ENCODE measurements at places on chromosomes 12 and 14. TPM values are rescaled to one million over a fixed set of nuclear protein-coding genes. Genes with fewer than 3 reads are reported as not detected.

GRCh38 chr12:76634133-76634532 lies 74.6 kb upstream of the OSBPL8 start:
- no peaks in the 10 kb centered on the region for H3K4me1 ChIP-seq
- H3K27ac ChIP-seq: no peak overlapping the region
- no peak overlapping the region for H3K4me3 ChIP-seq
- H3K36me3 ChIP-seq: no peaks in the 10 kb centered on the region
- no peaks in the 10 kb centered on the region for H3K27me3 ChIP-seq

- H3K27ac ChIP-seq: no peak overlapping the region
- H3K4me1 ChIP-seq: no peaks in the 10 kb centered on the region
- H3K27me3 ChIP-seq: no peaks in the 10 kb centered on the region
- no peaks in the 10 kb centered on the region for H3K36me3 ChIP-seq
Measured at GRCh38 chr14:94237983-94238382, 55.1 kb downstream of the SERPINA10 start.

GRCh38 chr12:91628656-91629055 lies 446.0 kb upstream of the DCN start:
- no peaks in the 10 kb centered on the region for H3K36me3 ChIP-seq
- no peak for DNase-seq
- no peaks in the 10 kb centered on the region for H3K4me1 ChIP-seq
- no peak overlapping the region for H3K4me3 ChIP-seq
- H3K27me3 ChIP-seq: no peaks in the 10 kb centered on the region

GRCh38 chr12:63844391-63845341 lies at the start of gene SRGAP1:
SRGAP1 (plus strand) TSS chr12:63844700; CDS start chr12:63844817, 117 bp downstream.
- no peaks in the 10 kb centered on the region for H3K4me1 ChIP-seq
- H3K27me3 ChIP-seq: no peaks in the 10 kb centered on the region
- DNase-seq: peak; percentile 58

DNA sequence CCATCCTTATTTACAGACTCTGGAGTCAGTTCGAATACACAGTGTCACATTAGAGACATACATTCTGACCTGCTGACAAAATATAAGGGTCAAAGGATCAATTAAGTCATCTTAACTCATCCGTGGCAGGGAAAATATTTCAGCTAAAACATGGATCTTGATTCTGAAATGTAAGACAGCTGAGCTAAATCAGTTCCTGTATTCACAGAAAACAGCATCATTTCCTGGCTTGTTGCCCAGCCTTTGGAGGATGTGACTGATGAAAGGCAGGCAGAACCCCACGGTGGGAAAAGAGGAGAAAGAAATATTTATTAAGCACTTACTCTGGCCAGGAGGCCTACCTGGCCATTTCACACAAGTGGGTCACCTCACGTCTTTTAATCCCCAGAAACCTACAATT lies 101.9 kb downstream of the GAS2L3 start:
- no peaks in the 10 kb centered on the region for H3K4me1 ChIP-seq
- no peaks in the 10 kb centered on the region for H3K36me3 ChIP-seq
- no peak for DNase-seq
- H3K27me3 ChIP-seq: no peaks in the 10 kb centered on the region

DNA sequence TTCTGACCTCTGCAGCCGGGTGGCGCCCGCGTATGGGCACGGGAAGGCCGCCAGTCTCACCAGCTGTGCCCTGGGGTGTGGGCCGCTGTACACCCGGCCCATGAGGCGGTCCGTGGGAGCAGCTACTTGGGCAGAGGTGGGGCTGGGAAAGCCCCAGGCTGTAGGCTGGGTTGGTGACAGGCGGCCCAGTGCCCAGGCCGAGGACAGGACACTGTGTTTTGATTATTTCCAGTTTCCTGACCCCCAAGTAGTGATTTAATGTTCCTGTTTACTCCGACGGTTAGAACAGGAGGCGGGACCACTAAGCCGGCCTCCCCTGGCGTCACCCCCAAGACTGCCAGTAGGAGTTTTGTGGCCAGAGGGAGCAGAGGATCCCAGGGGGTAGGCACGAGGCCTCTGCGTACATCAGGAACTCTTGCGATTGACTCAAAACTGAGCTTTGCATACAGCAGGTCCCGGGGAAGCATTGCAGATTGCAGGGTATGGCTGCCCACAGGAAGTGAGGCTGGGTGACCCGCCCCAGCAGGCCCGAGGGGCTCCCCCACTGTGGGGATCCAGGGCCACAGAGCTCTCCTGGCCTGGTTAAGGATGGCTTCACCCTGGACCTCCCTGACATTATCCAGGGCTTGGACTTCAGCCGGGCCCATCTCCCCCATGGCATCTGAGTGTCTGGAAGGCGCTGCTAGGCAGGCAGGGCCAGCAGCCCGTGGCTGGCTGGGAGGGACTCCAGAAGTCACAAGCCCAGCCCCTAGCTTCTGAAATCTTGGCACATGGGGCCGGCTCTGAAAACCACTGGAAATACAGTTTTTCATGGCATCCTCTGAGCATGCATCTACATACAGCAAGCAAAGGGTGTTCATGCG lies 42.5 kb upstream of the DIO3 start:
- H3K27me3 ChIP-seq: no peaks in the 10 kb centered on the region
- no peak overlapping the region for H3K4me3 ChIP-seq
- DNase-seq: no peak
- H3K36me3 ChIP-seq: no peaks in the 10 kb centered on the region
- H3K27ac ChIP-seq: no peak overlapping the region

GRCh38 chr14:95444132-95445129 lies 72.0 kb downstream of the SYNE3 start:
- peaks cover 29% of the 10 kb centered on the region for H3K4me1 ChIP-seq
- H3K36me3 ChIP-seq: no peaks in the 10 kb centered on the region
- H3K4me3 ChIP-seq: no peak overlapping the region
- DNase-seq: peak; percentile 56
- H3K27me3 ChIP-seq: no peaks in the 10 kb centered on the region
- H3K27ac ChIP-seq: peak overlapping the region; percentile 91

DNA sequence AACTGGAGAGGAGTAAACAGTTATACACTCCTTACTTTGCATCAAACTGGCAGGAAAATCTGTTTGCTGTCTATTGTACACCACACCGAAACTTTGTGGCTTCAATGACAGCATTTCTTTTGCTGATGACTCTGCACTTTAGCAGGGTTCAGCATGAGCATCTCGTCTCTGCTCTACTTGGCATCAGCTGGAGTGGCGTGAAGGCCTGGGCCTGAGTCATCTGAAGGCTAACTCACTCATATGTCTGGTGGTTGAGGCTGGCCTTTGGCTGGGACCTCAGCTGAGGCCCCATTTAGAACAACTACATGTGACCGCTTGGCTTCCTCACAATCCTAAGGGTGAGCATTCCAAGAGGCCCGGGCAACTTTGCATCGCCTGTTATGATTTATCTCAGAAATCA lies 28.7 kb upstream of the REP15 start:
- no peak overlapping the region for H3K27ac ChIP-seq
- peaks cover 15% of the 10 kb centered on the region for H3K36me3 ChIP-seq
- no peak overlapping the region for H3K4me3 ChIP-seq
- DNase-seq: no peak
- H3K4me1 ChIP-seq: no peaks in the 10 kb centered on the region

DNA sequence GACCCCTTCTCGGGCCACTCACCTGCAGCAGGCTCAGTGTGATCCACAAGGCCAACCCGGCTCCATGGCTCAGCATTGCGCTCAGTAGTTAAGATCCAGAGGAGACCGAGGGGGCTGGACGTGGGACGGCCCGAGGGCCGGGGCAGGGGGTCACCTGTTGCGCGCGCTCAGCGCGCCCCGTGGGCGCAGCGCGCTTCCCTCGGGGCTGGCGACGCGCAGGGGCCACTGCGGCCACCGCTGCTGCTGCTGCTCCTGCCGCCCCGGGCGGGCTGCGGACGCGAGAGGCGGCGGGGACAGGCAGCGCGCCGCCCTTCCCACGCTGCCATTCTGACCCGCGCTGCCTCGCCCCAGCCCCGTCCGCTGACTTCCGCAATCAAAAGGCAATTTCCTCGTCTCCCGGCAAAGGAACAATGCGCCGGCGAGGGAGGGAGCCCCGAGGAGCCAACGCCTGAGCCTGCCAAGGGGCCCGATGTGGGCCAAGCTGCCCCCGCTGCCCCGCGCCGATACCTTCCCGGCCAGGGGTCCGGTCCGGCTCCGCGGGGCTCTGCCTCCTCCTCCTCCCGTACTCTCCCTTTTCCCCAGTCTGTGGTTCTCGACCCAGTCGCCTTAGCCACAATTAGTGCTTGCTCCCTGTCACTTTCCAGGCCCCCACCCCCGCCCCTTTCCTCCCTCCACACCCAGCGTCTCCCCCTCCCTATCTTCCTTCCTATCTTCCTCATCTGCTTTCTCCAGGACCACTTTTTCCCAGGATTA lies 27.3 kb downstream of the PTPRB start:
- peak overlapping the region; percentile 32 for H3K27ac ChIP-seq
- H3K4me3 ChIP-seq: peak overlapping the region; percentile 38
- no peaks in the 10 kb centered on the region for H3K4me1 ChIP-seq
- no peaks in the 10 kb centered on the region for H3K27me3 ChIP-seq
- DNase-seq: peak; percentile 60
- H3K36me3 ChIP-seq: no peaks in the 10 kb centered on the region

DNA sequence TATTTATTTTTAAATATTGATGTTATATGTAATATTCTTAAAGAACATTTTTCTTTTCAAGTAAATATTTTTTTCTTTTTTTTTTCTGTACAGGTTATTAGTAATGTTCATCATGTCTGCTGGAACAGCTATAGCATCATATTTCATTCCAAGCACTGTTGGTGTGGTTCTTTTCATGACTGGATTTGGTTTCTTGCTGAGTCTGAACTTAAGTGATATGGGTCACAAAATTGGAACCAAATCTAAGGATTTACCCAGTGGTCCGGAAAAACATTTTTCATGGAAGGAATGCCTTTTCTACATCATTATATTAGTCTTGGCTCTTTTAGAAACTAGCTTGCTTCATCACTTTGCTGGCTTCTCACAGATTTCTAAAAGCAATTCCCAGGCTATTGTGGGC lies 23.2 kb downstream of the PCNX4 start:
- H3K36me3 ChIP-seq: no peaks in the 10 kb centered on the region
- no peak for DNase-seq
- H3K27me3 ChIP-seq: no peaks in the 10 kb centered on the region

GRCh38 chr12:118984161-118984943 lies 3.0 kb downstream of the SRRM4 start:
- H3K4me1 ChIP-seq: no peaks in the 10 kb centered on the region
- H3K36me3 ChIP-seq: no peaks in the 10 kb centered on the region
- H3K4me3 ChIP-seq: no peak overlapping the region

DNA sequence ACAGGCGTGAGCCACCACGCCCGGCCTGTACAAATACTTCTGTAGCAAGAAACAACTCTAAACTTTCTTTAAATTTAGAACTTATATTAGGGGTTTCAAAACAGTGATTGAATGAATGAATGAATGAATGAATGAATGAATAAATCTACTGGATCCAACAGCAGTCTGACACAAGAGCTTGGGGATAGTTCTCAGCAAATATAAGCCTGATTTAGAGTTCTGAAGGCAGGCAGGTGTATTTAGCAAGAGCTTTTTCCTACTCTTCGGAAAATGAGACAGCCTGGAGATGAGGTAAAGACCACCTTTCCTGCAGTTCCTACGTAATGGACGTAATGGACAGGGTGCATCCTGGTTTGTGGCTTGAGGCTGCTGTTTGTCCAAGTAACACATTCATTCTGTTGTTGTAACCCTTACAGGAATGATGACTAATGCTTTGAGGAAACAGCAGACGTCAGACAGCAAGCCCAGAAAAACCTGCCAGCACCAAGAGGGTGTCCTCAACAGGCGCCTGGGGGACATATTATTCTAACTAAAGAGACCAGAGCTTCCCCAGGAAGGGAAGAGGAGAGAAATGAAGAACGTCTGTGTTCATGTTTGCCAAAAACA lies 277.4 kb upstream of the SOX5 start:
- no peaks in the 10 kb centered on the region for H3K27me3 ChIP-seq
- no peak overlapping the region for H3K27ac ChIP-seq
- DNase-seq: no peak
- no peaks in the 10 kb centered on the region for H3K4me1 ChIP-seq
- no peaks in the 10 kb centered on the region for H3K36me3 ChIP-seq

DNA sequence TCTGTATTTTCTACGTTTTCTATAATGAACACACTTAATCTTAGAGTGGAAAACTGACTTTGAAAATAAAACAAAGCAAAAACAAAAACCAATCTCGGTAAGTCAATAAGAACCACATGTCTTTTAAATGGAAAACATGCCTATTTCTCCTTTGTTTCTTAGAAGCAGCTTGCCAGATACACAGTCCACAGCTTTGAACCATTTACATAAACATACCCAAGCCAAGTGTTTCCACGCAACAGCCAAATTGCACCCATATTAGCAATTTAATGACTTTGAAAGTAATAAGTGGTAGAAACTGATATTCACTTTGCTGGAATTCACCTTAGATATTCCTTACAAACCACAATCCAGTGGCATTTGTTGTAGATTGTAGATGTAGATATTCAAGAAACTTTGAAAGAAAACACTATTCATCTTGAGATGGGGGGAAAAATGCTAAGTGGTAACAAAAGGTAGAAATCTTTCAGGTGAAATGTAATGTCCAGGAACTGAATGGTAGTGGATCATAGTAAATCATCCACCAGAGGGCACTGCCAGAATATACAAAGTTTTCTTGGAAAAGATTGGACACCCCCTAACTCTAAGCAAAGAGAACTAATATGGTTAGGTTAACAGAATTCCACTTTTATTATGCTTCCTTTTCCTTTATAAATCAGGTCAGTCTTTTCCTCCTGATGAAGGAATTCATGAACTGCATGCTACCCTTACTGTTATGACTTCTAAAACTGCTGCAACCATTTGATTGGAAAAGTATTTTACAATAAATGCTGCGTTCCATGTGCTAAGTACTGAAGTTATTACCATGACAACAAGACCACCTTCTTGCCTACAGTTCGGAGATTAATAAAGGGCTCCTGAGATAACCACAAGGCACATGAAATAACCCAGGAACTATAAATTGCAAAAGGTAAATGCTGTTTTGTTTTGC lies 69.8 kb downstream of the RERG start:
- no peaks in the 10 kb centered on the region for H3K4me1 ChIP-seq
- DNase-seq: no peak
- no peaks in the 10 kb centered on the region for H3K36me3 ChIP-seq

- no peak for DNase-seq
- H3K27me3 ChIP-seq: no peaks in the 10 kb centered on the region
- H3K4me3 ChIP-seq: no peak overlapping the region
- H3K4me1 ChIP-seq: no peaks in the 10 kb centered on the region
- H3K27ac ChIP-seq: no peak overlapping the region
- H3K36me3 ChIP-seq: no peaks in the 10 kb centered on the region
Measured at GRCh38 chr12:94845110-94845509, 158.4 kb downstream of the NDUFA12 start.

- no peak overlapping the region for H3K27ac ChIP-seq
- no peaks in the 10 kb centered on the region for H3K36me3 ChIP-seq
- no peak for DNase-seq
- no peak overlapping the region for H3K4me3 ChIP-seq
- H3K27me3 ChIP-seq: no peaks in the 10 kb centered on the region
Measured at GRCh38 chr12:104473374-104473983, 16.7 kb downstream of the CHST11 start.

The SERPINA1 gene
- 18,705 TPM for total RNA-seq

The PNMA1 gene
- total RNA-seq: 1.7 TPM

The ATG101 gene
- 29.7 TPM for total RNA-seq

The CIROP gene
- total RNA-seq: not detected

The PTGDR gene
- 0.32 TPM for total RNA-seq

The PRORP gene
- total RNA-seq: 18.7 TPM

The KRT71 gene
- total RNA-seq: not detected

The ETFRF1 gene
- 29.9 TPM for total RNA-seq

The KRT75 gene
- not detected for total RNA-seq

Measured in right lobe of liver (tissue), 6 donors.